Right ventricle myocardium inferior (tissue), 1 donor: ENCODE measurements at places on chromosomes 7 and 10. TPM values are rescaled to one million over a fixed set of nuclear protein-coding genes. Genes with fewer than 3 reads are reported as not detected.
A peak's percentile ranks its signal among the peaks of the same experiment; 100 is the strongest.

DNA sequence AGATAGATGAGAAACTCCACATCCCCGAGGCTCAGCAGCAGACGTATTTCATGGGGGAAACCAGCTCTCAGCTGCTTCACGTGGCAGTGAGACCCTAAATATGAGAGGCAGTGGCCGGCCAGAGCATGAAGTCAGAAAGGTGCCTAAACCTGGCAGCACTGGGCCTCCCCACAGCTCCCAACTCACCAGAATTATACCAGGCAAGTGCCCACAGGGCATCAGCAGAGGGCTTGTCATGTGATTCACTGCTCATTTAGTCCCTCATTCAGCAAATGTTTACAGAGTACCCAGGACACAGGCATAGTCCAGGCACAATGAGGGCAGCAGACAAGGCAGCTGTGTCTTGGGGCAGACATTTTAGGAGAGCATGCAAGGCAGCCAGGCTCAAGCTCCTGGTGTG is 212.6 kb downstream of the PTPRN2 start:
- DNase-seq = no peak

ANKRD1 gene
- total RNA-seq = 2,249 TPM

GRCh38 chr10:54985732-54986131 is 184.7 kb upstream of the PCDH15 start:
- DNase-seq = no peak

GRCh38 chr7:157523766-157524421 is 187.1 kb downstream of the DNAJB6 start:
- DNase-seq = no peak

DNA sequence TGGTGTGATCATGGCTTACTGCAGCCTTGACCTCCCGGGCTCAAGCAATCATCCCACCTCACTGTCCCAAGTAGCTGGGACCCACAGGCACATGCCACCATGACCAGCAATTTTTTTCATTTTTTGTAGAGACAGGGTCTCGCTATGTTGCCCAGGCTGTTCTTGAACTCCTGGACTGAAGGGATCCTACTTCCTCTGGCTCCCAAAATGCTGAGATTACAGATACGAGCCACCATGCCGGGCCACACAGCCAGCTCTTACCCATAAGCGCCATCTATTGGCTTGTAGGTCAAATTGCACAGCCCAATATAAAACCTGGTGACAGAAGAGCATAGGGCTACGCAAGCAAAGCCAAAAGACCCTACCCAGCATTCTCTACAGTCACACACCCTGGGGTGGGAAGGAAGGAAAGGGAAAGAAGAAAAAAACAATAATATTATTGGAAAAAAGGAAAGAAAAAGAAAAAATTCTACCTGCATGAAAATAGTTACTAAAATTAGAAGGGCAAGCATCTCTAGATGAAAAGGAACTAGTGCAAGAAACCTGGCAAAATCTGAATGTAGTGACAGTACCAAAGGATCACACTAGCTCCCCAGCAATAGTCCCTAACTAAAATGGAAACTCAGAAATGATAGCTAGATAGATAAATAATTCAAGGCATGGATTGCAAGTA is 29.4 kb upstream of the AMPH start:
- peak; percentile 74 for DNase-seq
